ENCODE measurements at places on chromosomes 16 and 17.

- DNase-seq: peak; percentile 0
Measured at GRCh38 chr17:33390479-33391176, 97.5 kb upstream of the ASIC2 start.

DNA sequence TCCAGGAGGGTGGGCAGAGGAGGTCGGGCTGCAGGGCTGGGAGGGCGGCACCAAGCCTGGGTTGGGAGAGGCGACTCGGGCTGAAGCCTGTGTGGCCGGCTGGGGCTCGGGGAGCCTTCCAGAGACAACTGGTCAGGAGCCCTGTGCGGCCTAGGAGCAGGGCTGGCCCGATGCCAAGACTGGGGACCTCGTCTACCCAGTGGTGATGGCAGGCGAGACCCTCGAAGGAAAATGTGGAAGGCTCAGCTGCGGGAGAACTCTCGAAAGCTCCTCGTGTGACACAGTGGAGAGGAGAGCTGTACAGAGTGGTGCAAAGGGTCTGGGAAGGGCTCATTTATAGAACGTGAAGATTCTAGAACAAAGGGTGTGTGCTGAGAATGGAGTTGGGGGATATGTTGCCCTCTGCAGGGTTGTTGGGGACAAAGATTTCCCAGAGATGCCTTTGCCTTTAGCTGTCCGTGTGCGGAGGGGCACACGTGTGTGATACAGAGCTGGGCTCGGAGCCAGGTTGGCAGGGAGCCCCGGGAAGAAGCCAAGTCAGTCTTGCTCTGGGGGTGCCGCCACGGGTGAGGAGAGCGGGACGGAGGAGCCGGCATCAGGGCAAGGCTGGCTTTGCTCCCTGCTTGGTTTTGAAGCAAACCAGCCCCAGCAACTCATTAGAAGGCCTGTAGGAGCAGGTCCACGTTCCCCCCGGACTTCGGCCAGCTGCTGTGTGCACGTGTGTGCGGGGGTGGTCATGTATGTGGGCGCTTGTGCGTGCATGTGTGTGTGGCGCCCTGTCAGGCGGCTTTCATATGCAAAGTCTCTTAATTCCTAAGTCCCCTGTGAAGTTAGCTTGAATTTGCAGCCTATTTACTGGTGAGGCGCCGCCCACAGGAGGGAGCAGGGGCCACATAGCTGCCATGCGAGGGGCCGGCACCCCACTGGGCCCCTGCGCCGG lies 132.4 kb upstream of the CHMP6 start:
- peak; percentile 94 for DNase-seq

GRCh38 chr17:42845918-42846593 lies 1.7 kb downstream of the AOC2 start:
- no peak for DNase-seq

DNA sequence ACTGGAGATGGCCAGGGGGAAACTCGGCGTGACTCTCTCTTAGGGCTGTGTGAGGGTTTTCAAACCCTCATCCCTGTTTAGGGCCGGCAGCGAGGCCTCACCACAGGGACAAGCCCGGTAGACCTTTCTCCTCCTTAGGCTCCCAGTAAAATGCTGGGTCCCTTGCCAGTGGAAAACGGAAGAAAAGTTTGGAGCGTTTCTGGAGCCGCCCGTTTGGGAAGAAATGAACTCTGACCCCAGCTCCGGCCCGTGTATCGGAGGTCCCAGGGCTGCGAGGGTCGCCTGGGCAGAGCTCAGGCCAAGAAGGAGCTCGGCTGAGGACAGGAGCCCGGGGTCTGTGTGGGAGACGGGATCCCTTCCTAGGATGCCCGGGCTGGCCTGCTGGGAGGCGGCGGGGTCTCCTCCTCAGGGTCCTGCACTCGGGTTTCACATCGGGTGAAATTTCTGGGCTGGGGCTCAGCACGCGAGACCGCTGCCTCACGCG lies 23.2 kb downstream of the ZNF213 start:
- DNase-seq: no peak

DNA sequence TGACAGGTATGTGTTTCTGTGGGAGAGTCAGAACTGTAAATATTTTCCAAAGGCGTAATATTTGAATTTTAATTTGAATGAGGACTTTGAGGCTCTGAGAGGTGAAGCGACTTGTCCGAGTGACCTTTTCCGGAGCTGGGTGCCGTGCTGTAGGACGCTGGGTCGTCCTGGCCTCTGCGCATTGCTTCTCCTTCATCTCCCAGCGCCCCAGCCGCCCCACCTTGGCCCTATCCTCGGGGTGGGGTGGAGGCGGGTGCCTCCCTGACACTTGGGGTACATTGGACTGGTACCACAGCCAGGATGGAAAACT lies 147.8 kb downstream of the SPECC1 start:
- DNase-seq: no peak

DNA sequence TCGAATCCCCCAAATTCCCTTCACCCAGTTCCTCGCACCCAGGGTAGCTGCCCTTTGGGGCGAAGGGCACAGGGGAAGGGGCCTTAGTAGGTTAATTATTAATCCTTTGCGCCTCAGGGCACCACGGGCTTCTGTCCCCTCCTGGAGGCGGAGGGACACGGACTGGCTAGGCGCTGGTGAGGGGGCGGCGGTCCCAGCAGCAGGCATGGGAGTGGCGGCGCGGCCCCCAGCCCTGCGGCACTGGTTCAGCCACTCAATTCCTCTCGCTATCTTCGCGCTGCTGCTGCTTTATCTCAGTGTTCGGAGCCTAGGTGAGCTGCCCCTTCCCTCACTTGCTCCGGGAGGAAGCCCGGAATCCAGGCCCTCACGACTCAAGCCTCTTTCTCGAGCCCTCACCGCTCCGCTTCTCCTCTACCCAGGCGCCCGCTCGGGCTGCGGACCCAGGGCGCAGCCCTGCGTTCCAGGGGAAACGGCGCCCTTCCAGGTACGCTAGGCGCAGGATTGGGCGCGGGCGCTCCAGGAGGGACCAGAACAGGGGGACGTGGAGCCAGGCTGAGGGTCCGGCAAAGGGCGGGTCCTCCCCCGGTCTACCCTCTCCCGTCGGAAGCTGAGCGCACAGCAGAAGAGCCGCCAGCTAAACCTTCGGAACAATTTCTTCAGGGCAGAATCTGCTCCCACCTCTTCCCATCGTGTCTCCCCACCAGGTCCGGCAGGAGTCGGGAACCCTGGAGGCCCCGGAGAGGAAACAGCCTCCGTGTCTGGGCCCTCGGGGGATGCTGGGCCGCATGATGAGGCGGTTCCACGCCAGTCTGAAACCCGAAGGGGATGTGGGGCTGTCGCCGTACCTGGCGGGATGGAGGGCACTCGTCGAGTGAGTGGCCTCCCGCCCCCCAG lies at the start of gene GLTPD2:
Gene GLTPD2, plus strand, starts transcription at position 158 of the 894 bp plus-strand sequence. Its CDS starts 48 bp downstream, at position 206.
- no peak for DNase-seq

DNA sequence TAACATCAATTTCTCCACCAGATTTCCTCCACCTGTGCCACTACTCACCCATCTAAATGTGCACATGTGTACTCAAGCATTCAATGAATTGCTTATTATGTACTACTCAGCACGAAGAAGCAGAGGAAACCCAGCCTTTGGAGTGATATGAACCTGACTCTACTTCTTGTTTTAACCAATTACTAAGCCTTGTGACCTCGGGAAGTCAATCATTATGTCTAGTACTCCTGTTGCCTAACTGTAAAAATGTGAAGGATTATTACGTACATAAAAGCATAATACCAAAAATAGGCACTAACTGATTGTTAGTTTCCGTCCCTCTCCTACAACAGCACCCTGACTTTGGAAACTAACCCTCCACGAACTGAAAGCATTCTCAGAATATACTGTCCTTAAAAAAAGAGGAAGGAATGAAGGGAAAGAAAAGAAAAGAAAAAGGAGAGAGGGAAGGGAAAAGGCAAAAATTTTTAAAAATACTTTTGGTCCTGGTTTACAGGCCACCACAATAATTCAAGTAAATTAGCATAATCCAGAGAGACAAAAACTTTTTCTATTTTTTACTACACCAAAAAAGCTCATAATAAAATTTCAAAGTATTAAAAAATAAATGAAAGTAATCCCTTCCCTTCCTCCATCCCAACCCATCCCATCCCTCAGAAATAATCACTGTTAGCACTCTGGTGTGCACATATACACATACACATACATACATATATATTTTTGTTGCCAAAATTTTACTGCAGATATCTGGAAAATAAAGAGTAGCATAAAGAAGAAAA lies 53.6 kb downstream of the KANSL1 start:
- no peak for DNase-seq

- no peak for DNase-seq
Measured at GRCh38 chr16:47028767-47029377, 55.4 kb upstream of the DNAJA2 start.

All from HFFc6 (cell line).